CMK (cell line): ENCODE measurements at places on chromosomes 3 and 15.

DNA sequence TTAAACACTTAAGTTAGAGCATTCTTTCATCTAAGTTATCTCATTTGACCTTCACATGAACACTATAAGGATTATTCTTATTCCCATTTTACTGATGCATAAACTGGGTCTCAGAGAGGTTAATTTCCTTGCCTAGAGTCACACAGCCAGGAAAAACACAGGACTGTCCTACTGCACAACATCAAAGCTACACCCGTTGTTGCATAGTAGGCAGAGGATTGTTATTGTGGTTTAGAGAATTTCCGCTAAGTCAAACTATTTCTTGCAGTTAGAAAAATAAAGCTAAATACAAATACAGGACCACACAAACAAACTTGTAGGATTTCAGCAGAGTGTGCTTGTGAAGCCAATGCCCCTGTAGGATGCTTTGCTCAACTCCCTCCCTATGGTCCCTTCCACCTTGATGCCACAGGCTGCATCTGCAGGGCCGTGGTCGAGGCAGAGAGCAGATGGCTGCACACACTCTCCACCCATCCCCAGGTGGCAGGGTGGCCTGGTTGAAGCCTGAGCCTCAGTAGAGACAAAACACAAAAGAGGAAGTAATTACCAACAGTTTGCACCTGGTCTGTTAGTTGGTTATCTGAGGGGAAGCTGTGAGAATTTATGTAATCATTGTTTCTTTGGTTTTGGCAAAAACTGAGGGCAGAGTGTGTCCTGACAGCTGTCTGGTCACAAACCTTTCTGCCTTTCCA lies 41.1 kb upstream of the SKOR1 start:
- no peak for DNase-seq

DNA sequence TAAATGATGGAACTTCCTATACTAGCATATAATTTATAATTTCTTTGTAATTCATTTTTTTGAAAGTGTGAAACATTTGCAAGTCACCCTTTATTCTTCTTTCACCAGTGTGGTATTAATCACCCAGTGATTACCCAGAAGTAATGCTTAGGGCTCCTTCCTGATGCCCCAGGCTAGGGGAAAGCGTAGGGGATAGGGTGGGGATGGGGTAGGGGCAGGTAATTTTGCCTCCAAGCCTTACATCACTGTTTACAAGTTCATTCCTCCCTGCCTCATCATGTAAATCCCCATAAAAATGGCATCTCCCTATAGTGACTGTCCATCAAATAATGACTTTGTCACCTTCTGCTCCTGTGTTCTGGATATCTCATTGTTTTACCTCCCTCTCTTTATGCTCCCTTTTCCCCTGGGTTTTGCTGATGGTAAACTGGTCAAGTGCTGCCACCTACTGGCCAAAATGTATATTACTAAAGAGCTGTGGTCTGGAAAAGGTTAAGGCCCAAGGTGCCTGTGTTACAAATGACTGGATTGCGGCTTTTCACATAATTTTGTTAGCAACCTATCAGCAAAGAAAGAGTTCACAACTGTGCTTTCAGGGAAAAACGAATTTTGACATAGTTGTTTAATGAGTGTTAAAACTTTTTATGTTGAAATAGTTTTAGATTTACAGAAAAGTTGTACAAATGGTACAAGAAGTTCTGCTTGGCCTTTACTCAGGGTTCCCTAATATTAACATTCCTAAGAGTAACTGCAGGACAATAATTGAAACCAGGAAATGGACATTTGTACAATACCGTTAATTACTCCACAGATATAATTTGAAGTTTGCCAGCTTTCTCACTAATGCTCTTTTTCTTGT lies 54.7 kb downstream of the ONECUT1 start:
- no peak for DNase-seq

DNA sequence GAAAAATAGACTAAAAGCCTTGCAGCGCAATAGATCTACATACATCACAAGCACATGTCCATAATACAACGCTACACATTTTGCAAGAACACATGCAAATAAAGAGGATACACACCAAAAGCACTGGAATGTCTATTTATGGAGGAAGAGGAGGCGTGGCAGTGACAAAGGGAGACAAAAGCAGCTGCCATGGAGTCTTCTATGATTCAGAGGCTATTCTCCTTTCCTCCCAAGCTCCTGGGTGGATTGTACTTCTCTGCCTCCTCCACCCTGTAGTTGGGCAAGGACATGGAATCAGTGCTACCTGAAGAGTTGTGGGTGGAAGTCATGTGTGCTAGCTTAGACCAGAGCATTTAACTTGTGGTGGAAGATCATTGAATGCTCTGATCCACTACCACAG lies 57.9 kb upstream of the ABHD2 start:
- DNase-seq: no peak

- DNase-seq: no peak
These were observed 2.2 kb upstream of the LTF start for GRCh38 chr3:46466871-46467403.

DNA sequence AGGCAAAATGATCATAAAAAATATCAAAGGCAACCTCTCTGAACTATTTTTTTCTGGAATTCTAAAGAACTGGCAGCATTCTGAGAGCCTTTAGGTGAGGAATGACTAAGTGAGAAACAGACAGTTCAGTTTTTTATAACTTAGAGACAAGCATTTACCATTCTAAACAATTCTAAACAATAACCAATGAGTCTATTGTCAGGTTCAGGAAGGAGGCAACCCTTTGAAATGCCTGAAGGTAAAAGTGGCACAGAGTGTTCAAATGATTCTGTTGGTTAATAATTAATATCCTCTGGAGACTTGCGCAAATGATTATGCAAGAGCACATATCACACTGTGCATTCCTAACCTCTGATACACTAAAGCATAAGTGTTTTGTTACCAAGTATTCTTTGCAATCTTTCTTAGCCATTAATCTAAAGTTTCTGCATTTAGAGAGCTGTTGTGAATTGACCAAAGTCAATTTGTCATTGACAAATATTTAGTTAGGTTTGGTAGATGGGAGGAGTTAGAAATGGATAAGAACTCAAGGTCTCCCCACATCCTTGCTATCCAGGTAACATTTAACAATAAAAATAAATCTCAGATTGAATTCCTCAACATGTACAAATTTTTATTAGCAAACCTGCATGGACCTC lies 9.2 kb upstream of the TGFBR2 start:
- no peak for DNase-seq
